SJSA1 (cell line): ENCODE measurements at places on chromosomes 5 and 9.
A peak's percentile ranks its signal among the peaks of the same experiment; 100 is the strongest.

- DNase-seq = no peak
These were observed 70.8 kb upstream of the RPS23 start for GRCh38 chr5:82348784-82349425.

GRCh38 chr5:173196133-173196952 lies 38.7 kb downstream of the NKX2-5 start:
- no peak for DNase-seq

- no peak for DNase-seq
These were observed 1888.2 kb downstream of the EFNA5 start for GRCh38 chr5:105782501-105782900.

DNA sequence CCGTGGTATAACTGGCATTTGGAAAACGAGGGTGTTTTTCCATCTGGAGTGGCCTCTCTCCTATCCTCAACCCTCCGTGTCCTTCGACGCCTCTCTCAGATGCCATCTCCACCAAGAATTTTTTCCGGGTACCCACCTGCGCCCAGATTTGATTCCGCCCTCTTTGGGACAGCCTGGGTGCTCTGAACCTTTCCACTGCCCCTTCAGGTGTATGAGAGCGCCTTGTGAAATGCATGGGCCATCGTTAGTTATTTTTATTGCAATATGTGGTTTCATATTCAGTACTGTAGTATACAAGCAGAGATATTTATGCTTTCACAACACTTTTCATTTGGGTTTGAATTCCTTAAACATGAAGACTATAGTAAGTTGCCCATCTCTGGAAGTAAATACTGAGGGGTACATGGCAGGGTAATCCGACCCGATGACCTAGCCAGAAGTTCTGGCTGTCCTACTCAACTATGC lies 78.2 kb upstream of the IFNE start:
- DNase-seq = no peak

DNA sequence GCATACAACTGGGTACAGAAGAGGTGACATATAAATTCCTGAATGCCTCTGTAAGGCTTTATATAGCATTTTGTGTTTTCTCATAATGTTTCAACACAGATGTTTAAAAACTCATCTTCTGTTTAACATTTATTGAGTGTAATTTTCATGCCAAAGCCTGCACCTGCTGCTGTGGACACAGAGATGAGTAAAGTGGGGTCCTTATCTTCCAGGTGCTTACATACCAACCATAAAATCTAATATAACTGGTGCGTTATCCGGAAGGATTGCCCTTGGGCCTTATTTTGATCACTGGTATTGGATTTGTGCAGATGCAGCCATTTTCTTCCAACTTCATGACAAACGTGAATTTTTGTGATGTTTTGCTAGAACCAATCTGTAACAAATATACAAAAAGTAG lies 222.3 kb downstream of the DMRT2 start:
- DNase-seq = no peak

DNA sequence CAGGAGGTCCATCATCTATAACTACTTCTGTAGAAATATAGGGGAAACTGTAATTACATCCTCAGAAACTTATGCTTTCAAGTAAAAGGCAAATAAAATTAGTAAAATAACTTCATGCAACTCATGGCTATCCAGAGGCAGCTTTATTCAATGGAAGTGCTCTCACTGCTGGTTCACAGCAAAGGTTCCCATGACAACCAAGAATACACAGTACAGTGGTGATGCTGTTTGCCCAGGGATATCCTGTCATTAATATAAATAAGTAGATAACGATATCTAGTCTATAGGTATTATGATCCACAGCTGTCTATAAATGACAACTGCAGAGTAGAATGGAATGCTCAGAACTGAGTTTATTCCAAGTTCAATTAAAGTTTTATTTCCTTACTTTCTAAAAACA lies 390.3 kb downstream of the PDE4D start:
- no peak for DNase-seq

GRCh38 chr5:143052967-143053682 lies 282.9 kb downstream of the ARHGAP26 start:
- no peak for DNase-seq

- DNase-seq = no peak
These were observed 202.7 kb downstream of the RFK start for GRCh38 chr9:76191493-76191892.

GRCh38 chr5:60519372-60519771 lies 180.6 kb downstream of the DEPDC1B start:
- DNase-seq = no peak

- DNase-seq = no peak
These were observed 166.3 kb downstream of the RORB start for GRCh38 chr9:74663439-74663838.

DNA sequence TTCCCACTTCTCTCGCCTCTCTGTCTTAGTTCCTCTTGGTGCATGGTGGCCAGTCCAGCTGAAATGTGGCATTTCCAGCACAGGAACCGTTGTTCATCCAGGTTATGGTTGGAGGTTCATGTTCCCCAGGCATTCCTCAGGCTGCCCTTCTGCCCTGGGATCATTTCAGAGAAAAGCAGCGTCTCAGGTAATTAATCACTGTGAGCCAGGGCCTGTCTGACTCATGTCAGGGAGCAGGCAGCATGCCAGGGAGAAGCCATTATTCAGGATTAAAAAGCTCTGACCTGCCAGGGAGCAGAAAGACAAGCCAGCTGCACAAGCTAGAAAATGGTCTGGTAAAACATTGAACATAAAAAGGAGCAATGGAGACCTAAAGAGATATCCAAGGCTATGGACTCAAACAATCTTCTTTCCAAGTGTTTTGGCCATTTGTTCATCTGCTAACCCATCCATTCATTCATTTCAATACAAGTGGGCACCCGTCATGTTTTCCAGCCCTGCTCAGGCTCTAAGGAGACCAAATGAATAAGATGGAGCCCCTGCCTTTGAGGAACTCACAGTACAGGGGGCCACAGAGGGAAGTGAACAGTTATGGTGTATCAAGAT lies 241.4 kb downstream of the DRD1 start:
- peak; percentile 63 for DNase-seq

DNA sequence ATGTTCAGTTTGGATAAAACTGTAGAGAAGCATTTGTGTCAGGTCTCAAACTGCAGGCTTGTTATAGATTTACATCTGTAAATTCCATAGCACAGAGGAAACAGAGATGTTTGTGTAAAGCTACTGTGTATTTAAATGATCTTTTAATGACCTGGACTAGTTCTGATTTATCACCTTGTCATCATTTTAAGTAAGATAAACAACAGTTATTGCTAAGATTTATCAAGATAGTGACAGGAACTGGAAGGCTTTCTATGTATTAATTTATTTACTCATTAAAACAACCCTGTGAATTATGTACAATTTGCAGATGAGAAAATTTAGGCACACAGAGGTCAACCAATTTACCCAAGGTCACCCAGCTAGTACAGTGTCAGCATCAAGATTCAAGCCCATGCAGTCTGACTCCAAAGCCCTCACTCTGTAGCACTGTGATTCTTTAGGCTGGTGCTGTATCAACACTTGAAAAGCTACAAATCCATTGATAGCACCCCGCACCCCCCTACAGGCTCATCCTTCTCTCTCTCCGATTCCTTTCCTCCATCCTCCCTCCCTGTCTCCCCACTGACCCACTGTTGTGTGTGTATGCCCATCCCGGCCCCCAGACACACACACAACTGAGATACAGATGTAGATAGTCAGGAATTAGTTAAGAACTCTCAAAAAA lies 184.5 kb downstream of the FBN2 start:
- no peak for DNase-seq

- no peak for DNase-seq
These were observed 56.6 kb upstream of the MOCS2 start for GRCh38 chr5:53166183-53166495.

GRCh38 chr9:98839724-98840123 lies 32.3 kb downstream of the GALNT12 start:
- DNase-seq = no peak

GRCh38 chr5:110354915-110355644 lies 371.4 kb downstream of the TMEM232 start:
- no peak for DNase-seq

- no peak for DNase-seq
These were observed 134.5 kb upstream of the FSTL4 start for GRCh38 chr5:133746834-133747233.

DNA sequence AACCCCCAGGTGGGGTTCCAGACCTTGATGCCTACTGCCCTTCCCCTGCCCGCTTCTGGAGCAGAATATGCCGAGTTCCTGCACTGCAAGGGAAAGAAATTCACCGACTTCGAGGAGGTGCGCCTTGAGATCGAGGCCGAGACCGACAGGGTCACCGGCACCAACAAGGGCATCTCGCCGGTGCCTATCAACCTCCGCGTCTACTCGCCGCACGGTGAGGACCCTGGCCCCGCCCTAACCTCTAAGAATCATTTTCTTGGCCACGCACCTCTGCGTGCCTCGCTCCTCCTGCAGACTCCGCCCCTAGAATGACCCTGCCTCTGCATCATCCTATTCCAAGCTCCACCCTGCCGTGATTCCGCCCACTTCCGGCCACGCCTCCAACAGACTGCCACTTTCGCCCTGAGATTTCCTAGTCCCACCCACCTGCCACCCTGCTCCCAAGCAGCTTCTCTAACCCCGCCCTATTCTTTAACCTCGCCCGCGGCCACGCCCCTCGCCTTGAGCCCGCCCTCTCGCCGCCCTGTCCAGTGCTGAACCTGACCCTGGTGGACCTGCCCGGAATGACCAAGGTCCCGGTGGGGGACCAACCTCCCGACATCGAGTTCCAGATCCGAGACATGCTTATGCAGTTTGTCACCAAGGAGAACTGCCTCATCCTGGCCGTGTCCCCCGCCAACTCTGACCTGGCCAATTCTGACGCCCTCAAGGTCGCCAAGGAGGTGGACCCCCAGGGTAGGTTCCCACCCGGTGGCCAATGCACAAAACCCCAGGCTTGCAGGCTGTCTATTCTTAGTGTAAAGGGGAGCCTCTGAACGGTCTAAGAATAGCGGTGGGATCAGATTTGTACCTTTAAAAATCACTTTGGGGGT lies 15.6 kb downstream of the DNM1 start:
- DNase-seq = no peak

DNA sequence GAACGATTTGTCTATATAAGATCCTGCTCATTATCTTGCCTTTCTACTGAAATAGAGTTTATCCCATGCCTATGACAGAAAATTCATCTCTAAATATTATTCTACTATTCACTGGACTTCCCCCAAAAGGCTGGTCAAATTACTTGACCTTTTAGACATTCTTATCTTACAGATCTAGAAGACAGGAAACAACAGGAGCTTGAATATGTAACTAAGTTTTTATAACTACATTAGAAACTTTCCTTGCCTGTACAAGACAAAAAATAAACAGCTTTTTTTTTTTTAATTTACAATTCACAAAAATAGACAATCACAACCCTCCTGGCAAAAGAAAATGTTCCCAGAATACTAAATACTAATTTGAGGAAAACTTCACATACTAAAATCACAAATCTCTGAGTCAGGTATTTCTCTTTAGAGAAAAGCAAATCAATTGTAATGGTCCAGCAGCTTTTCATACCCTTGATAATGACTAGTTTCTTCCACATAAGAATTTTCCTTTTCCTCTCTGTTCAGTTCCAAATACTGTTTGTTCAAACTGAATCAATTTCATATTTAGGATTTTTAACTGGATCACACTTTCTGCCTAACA lies 68.6 kb downstream of the MLLT3 start:
- no peak for DNase-seq

- no peak for DNase-seq
These were observed 12.3 kb downstream of the GLRA1 start for GRCh38 chr5:151912360-151912759.

- DNase-seq = no peak
These were observed at the start of gene GRIN1 for GRCh38 chr9:137138722-137139467. Gene GRIN1, plus strand, starts transcription at chr9:137139154. Its CDS starts 333 bp downstream, at chr9:137139487.

- DNase-seq = no peak
These were observed 84.5 kb downstream of the FGF1 start for GRCh38 chr5:142601432-142601831.
